Activated CD4-positive, alpha-beta T cell treated with anti-CD3 and anti-CD28 coated beads, Interleukin-2, amount 10 ng/mL, durations not matched to agents 24 days and 14 days (primary cell): ENCODE measurements at places on chromosomes 11 and 22.

GRCh38 chr22:50222508-50222907 is 21.7 kb downstream of the SELENOO start:
- DNase-seq, result no peak

- no peak for DNase-seq
Observed at GRCh38 chr11:8096575-8096974, 15.6 kb downstream of the TUB start.

- no peak for DNase-seq
Observed at GRCh38 chr11:103803062-103803461, 233.4 kb upstream of the DDI1 start.

DNA sequence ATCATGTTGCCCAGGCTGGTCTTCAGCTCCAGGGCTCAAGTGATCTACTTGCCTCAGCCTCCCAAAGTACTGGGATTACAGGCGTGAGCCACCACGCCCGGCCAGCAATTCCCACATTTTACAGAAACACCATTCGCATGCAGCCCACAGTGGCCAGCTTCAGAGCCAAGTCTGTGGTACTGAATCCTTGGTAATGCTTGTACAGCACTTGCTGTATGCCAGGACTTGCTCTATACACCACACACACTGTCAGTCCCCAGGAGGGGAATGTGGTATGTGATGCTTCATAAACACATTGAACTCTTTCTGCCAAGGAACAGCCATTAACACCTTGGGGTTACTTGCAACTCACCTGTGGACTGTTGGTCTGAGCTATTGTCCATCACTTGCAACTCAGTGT is 119.4 kb downstream of the MED15 start:
- no peak for DNase-seq

DNA sequence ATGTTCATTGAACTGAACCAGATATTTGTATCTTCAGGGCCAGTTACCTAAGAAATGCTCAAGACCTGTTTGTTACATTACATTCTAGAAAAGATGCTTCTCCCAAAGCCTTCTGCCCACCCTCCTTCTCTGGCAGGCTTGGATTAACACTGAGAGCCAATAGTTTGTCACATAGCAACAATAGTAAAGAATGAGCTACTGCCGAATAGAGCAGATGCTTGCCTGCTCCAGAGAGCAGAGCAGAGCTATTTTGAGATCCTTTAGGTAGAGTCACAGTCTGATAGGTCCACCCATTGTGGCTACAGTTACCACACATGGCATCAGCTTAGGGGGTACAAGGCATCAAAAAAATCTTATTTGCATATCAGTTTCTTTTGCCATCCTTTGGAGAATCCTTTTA is 13.5 kb upstream of the EP300 start:
- no peak for DNase-seq

- no peak for DNase-seq
Observed at GRCh38 chr11:35825386-35825785, 118.5 kb upstream of the LDLRAD3 start.

DNA sequence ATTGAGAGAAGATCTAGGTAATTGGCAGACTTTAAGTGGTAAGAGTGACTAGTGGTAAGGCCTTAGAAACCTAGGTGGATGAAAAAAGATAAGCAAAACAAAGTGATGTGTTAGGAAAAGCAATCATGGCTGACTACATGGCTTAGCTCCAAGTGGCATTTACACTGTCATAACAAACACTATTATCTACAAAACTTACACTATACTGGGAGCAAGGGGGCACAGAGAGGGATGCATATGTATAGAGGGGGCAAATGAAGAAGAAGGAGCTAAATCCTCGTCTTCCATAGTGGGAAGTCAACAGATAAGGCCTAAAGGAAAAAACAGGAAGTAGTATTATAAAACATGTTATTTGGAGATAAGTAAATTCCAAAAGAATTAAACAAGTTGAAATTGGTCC is 32.5 kb downstream of the ADORA2A start:
- no peak for DNase-seq

- no peak for DNase-seq
Observed at GRCh38 chr11:9714272-9714940, 50.5 kb downstream of the SWAP70 start.

DNA sequence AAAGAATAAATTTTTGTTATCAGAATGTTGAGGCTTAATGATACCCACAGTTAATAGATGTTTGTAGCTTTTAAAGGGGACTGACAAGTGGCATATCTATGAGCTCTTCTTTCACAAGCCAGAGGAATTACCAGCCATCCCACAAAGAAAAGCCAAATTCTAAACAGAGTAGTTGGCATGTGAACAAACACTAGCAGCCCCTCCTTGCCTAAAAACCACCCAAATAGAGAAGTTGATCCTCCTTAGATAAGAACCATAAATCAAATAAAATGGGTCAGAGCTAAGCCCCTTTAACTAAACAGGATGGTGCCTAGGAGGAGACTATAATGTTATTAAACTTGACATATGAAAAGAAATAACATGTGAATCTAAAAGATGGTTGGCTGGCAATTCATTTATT is 11.4 kb downstream of the LPXN start:
- no peak for DNase-seq

DNA sequence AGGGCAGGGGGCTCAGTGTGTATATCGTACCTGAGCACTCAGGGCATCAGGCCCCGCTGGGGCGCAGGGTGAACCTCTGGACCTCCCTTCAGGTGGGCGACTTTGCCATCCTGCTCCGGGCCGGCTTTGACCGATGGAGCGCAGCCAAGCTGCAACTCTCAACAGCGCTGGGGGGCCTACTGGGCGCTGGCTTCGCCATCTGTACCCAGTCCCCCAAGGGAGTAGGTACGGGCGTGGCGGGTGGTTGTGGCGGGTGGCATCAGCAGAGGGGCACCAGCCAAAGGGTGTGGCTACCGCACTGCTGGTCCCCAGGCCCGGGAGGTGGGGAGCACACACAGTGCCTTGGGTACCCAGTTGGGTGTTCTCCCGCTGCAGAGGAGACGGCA is 6.3 kb downstream of the SLC39A13 start:
- DNase-seq, result no peak
